ENCODE measurements at places on chromosomes 1 and 21. TPM values are rescaled to one million over a fixed set of nuclear protein-coding genes. Genes with fewer than 3 reads are reported as not detected.

UBXN11 gene
- 3.4 TPM for total RNA-seq

TFF3 gene
- 0.91 TPM for total RNA-seq

FCMR gene
- total RNA-seq, result 3.7 TPM

CFHR4 gene
- total RNA-seq, result not detected

DNA sequence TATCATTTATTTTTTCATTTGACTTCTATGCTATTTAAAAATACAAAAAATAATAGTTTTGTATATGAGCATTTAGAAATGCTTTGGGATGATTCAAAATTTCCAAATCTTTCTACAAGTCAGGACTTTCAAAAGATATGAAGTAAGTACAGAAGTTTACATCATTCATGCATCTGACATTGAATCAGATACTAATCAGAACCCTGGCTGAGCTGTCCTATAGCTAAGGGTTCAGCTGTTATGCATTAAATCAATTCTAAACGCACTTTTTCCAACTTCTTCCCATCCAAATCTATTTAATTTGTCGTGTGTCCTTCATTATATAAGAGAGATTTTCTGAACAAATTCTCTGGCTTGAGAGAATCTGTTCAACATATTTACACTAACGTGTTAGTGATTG lies 779.4 kb downstream of the LTN1 start:
- no peak for DNase-seq

DNA sequence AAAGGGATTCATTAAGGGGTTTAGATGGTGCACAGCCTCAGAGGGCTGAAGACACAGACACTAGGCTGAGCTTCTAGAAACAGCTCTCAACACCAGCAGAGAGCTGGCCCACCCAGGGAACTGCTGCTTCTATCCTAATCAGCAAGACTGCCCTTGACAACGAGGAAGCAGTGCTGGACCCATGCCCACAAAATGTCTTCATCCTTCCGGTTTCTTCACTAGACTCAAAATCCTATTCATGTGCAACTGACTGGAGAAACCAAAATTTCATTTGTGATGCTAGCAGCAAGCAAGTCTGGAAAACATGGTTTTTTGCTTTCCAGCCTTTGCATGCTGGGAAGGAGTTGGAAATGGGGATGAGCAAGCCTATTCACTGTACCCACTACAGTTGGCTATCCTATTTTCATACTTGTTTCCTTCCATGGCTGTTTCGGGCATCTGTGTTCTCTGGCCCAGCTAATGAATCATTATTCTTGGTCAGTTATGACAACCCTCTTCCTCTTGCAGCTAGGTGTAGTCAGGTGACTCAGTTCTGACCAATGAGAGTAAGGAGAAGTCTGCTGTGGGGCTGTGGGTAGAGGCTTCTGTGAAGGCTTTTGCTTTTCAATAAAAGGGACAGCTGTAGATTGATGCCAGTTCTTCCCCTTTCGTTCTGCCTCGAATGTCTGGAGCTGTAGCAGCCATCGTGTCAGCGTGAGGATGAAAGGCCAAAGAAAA lies 14.6 kb upstream of the TMEM61 start:
- peak; percentile 41 for DNase-seq

- DNase-seq, result no peak
These were observed 72.8 kb upstream of the EFHD2 start for GRCh38 chr1:15336866-15337265.

- peak; percentile 70 for DNase-seq
These were observed at the start of gene SORT1 for GRCh38 chr1:109397581-109398342. SORT1 (minus strand) TSS chr1:109397918; CDS start chr1:109397892, 26 bp downstream.

GRCh38 chr1:229709500-229710013 lies 83.5 kb downstream of the URB2 start:
- no peak for DNase-seq

GRCh38 chr1:28439320-28439719 lies 66.5 kb upstream of the RCC1 start:
- DNase-seq, result no peak

DNA sequence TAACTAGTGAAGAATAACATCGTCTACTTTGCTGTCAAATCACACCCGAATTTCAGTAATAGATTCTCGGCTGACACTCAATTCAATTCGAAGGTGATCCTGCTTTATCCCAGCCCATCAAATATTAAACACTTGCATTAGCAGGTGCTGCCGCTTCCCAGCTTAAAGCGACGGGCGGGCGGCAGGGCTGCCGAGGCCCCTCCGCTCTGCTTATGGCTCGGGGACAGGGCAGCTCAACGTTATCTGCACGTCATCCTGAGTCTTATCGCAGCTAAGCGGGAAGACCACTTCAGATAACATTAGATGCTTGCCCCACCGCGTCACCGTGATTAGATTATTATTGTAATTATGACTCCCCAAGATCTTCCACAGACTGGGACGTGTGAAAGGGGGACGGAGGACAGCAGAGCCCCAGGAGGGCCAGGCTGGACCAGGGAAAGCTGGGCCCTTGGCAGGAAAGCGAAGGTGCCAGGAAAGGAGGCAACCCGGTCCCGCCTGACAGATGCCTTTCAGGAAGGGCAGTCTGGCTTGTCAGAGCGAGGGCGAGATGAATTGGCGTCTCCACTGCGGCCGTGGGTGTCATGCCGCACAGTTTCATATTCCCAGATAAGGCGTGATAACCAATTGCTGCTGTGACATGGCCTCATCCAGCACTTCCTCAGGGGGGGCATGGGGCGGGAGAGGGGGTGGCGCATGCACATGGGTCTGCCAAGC lies 37.0 kb downstream of the DMAP1 start:
- DNase-seq, result no peak

DNA sequence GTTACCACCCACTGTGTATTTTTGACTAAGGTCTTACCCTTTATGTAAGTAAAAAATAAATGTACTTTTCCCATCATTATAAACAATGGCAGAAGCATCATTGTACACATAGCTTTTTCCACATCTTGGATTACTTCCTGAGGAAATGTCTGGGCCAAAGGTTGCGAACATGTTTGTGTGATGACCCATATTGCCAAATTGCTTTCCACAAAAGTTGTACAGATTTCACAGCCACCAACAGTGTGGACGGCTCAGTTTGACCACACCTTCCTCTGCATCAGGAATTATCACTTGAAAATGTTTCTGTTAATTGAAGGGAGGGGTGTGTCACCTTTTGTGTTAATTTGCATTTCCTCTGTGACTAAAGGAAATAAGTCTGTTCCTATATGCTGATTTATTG lies 25.7 kb downstream of the AKNAD1 start:
- DNase-seq, result no peak

GRCh38 chr1:205907794-205908193 lies 35.5 kb downstream of the SLC26A9 start:
- no peak for DNase-seq

- DNase-seq, result no peak
These were observed 214.9 kb downstream of the FGGY start for GRCh38 chr1:59511476-59512465.

GRCh38 chr1:2134266-2134620 lies 60.3 kb downstream of the FAAP20 start:
- no peak for DNase-seq

DNA sequence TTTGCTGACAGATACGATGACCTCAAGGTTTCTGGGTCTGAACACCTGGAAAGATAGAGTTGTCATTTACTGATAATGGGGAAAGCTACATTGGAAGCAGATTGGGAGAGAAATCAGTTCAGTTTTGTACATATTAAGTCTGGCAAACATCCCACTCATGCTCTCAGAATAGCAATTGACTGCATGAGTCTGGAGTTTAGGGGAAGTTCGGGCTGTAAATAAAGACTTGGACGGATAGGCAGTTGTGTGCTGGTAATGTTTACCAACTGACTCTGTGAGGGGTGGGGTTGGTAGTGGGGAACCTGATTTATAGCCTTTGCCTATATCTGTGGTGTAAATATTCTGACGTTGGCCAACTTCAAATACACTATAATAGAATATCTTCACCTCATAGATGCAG lies 4.0 kb downstream of the H6PD start:
- DNase-seq, result peak; percentile 43

- DNase-seq, result no peak
These were observed 53.8 kb upstream of the ZSWIM5 start for GRCh38 chr1:45260244-45260643.

GRCh38 chr1:247114351-247115140 lies 10.4 kb upstream of the ZNF669 start:
- no peak for DNase-seq

DNA sequence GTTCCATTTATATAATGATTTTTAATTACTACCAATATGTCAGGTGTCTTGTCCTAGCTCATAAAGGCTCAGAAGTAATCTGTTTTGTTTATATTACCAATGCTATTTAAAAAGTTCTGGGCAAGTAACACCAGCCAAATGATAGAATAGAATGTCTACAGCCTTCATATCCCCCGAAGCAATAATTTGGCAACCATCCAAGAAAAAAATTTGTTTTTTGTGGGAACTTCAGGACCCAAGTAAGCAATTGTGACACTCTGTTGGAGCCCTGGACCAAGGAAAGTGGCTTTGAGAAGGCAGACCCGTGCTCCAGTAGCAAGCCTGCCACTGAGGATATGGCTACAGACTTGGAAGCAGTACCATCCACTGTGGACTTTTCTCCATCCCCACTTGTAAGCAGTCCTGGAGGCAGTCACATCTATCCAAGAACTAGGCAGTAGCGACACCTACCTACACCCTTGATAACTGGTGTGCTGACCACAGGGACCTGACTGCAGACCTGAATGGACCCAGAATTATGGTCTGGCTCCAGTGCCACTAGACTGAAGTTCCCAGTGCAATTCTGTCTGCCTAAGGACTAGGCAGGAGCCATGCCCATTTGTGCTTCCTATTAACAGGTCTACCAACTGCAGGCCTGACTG lies 870.7 kb upstream of the ADGRL2 start:
- no peak for DNase-seq

DNA sequence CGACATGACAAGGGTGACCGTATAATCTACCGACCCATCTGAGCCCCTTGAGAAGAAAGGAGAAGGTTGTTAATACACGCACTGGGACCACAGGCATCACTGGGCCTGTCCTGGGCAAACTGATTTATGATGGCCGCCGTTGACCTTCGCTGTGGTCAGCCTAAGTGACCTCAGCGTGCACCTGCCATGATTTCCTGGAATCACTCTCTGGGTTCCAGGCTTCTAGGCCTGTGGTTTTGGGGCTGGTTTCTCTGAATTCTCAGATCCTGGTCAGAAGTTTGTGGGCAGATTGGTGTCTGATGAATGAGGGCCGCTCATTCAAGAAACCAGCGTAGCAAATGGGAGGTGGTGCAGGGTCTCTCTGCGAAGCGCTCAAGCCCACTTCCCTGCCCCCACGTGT lies 64.0 kb downstream of the SIK1 start:
- no peak for DNase-seq

- DNase-seq, result no peak
These were observed 77.3 kb upstream of the BCAR3 start for GRCh38 chr1:93758842-93759515.

GRCh38 chr21:14382486-14382834 lies 486 bp downstream of the HSPA13 start:
- peak; percentile 11 for DNase-seq

DNA sequence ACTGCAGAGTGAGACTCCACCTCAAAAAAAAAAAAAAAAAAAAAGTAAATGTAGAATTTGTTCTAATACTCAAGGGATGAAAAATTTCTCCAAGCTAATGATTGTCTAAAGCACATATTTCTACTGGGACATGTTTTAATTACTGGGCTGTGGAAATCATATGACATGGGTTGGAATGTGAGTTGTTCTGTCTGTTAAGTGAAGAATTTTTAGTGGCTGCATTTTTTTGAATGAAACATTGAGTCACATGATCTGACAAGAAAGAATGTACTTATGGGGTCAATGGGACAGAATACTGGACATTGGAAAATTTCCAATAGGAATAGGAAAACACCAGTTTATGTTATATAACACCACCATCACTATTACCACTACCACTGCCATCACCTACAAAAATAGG lies 123.8 kb upstream of the IVNS1ABP start:
- DNase-seq, result no peak

DNA sequence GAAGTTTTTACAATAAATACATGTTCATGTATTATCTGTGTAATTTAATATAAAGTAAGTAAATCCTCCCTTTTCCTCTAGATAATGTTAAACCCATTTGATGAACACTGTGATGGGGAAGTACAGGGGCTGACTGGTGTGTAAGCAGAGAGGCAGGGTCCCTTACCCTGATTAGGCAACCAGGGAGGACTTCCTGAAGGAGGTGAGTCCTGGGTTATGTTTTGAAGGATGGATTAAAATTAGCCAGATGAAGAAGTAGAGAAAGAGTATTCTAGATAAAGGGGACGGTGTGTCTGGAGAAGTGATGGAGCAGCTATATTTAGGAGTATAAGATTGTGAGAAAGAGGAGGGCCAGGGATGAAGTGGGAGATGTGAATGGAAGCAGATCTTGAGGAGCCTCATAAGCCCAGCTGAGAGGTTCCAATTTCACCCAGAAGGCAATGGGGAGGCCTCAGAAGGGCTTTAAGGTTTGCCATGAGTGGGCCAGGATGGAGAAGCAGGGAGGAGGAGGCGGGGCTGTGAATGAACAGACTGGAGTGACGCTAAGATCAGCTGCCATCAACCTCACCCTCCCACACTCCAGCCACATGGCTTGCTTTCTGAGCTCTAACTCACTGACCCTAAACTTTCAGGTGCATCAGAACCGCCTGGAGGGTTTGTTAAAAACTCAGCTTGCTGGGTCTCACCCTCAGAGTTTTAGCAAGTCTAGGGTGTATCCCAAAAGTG lies 30.9 kb upstream of the ID3 start:
- DNase-seq, result no peak

Measured in gastrocnemius medialis (tissue), 4 donors.